ENCODE measurements at places on chromosomes 16 and 17. TPM values are rescaled to one million over a fixed set of nuclear protein-coding genes. Genes with fewer than 3 reads are reported as not detected.

The CYB5B gene
- 170 TPM for total RNA-seq

The OR3A3 gene
- not detected for total RNA-seq

The AANAT gene
- 0.21 TPM for total RNA-seq

The NOXO1 gene
- total RNA-seq, result 0.36 TPM

The LRRC37A gene
- 1.0 TPM for total RNA-seq

The MYH1 gene
- not detected for total RNA-seq

The MT4 gene
- not detected for total RNA-seq

The UMOD gene
- not detected for total RNA-seq

The PSME3 gene
- total RNA-seq, result 244 TPM

The CD300H gene
- not detected for total RNA-seq

The GLG1 gene
- 48.7 TPM for total RNA-seq

The G6PC1 gene
- not detected for total RNA-seq

The HAS3 gene
- 0.23 TPM for total RNA-seq

All from activated CD8-positive, alpha-beta memory T cell treated with anti-CD3 and anti-CD28 coated beads for 36 hours (primary cell).